ENCODE measurements at places on chromosomes 6 and 20. TPM values are rescaled to one million over a fixed set of nuclear protein-coding genes. Genes with fewer than 3 reads are reported as not detected.

The DAAM2 gene
- 1.9 TPM for total RNA-seq

The PRDM1 gene
- 1.2 TPM for total RNA-seq

The CYP39A1 gene
- 22.6 TPM for total RNA-seq

The TFAP2A gene
- total RNA-seq: under 0.01 TPM

The PSMB9 gene
- 29.2 TPM for total RNA-seq

The SIM1 gene
- total RNA-seq: not detected
